ENCODE measurements at places on chromosomes 3 and 15. TPM values are rescaled to one million over a fixed set of nuclear protein-coding genes. Genes with fewer than 3 reads are reported as not detected.

GRCh38 chr3:197955892-197956477, 4.0 kb upstream of the LMLN start:
- DNase-seq = no peak

Gene TRIM59
- 16.7 TPM for total RNA-seq

GRCh38 chr15:101560722-101561583, 71.4 kb upstream of the PCSK6 start:
- no peak for DNase-seq

- peak; percentile 48 for DNase-seq
These were observed 376.1 kb upstream of the CFAP20DC start for GRCh38 chr3:59425942-59426341.

Gene SERINC4
- 0.25 TPM for total RNA-seq

GRCh38 chr3:82229397-82229796, 468.0 kb upstream of the GBE1 start:
- DNase-seq = no peak
